ENCODE measurements at places on chromosomes 13 and 19.

- peak; percentile 5 for DNase-seq
Measured at GRCh38 chr19:50590191-50590590, 22.0 kb upstream of the LRRC4B start.

- no peak for DNase-seq
Measured at GRCh38 chr19:18520848-18521691, 800 bp downstream of the ELL start.

GRCh38 chr19:41398050-41398418 is 416 bp downstream of the BCKDHA start:
- no peak for DNase-seq

- no peak for DNase-seq
Measured at GRCh38 chr13:111225810-111226546, 94.5 kb upstream of the TEX29 start.

DNA sequence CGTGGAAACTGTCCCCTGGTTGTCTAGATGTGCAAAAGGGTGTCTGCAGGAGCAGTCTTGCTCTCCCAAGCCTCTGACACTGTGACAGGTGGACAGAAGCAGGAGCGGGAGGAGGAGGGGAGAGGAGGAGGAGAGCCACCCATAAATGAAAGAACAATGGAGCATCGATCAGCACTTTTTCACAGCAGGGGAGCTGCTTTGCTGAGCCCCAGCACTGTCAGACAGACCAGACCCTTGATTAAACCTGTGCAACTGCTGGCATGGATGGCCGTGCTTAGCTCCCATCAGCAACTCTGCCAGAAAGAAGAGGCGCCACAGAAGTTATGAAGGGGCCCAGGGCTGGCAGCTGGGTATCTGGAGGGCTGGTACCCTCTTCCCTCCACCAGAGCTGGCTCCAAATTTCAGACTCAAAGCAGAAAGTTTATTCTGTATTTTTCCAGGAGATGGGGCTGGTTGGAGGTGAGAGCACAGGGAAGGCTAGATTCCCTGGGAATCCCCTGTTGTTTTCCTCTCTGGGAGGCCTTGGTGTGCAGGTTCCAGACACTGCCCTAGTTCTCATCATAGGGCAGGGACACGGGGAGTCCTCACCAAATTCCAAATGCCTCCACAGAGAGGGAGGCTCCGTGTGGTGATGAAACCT is 1192.2 kb downstream of the UQCRFS1 start:
- DNase-seq, result no peak

DNA sequence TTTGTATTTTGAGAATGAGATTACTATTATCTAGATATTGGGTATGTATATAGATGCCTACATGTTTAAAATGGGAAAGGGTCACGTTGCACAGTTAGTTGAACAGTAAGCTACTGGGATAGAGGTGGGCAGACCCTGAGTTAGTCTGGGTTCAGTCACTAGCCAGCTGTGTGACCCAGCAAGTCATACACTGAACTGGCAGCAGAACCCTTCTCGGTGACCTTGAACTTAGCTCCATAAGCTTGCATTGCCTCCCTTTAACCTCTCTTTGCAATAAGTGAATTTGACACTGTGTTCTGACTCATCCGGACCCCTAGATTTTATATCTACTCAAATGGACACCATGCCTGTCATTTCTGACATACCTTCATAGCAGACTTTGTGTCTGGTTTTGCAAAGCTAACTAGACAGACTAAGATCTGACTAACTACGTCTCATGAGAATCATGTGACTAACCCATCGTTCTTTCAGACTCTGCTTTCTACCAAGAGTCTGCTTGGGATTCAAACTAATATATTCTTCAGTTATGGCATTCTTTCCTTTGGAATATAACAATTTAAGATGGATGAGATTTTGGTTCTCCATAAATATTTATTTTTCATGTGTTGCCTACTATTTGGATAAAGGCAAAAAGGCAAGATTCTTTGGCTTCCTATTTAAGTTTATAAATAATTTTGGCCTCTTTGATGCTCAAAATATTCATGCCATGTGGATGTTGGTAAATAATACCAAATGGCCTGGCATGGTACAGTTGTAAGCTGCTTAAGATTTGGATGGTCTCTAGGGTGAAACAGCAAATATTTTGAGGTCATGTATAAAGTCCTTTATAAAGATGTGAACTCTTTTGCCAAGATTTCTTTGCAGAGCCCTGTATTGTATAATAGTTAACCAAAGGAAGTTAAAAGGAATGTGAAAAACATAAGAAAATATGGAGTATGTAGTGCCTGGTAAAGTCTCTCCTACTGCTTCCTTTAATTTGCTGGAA is 159.3 kb downstream of the ITGBL1 start:
- DNase-seq, result no peak

- no peak for DNase-seq
Measured at GRCh38 chr19:21697698-21698097, 69.7 kb downstream of the ZNF100 start.

DNA sequence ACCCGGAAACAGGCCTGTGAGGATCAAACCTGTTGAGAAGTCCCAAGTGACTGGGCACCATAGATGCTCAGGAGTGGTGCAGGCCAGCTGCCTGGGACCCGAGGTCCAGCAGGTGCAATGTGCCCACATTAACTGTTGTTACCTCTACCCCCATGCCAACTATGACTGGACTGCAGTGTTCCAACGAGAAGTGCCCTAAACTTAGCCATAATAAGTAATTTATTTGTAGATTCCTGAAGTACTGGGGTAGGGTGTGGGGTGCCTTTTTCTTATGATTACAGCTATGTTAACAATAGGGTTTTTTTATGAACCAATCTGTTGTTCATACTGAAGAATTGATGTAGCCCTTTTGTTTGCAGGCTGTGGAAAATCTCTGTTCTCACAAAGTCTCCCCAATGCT is 9.2 kb downstream of the CUL4A start:
- DNase-seq, result no peak

GRCh38 chr19:40674291-40674690 is 16.2 kb downstream of the NUMBL start:
- no peak for DNase-seq

GRCh38 chr19:48646001-48646721 is at the start of gene CA11:
TSS of gene CA11 (minus strand) at chr19:48646187. CDS start at chr19:48645632, 555 bp downstream.
- DNase-seq, result peak; percentile 95

GRCh38 chr19:49468746-49469447 is 5.1 kb upstream of the FLT3LG start:
- DNase-seq, result peak; percentile 91

DNA sequence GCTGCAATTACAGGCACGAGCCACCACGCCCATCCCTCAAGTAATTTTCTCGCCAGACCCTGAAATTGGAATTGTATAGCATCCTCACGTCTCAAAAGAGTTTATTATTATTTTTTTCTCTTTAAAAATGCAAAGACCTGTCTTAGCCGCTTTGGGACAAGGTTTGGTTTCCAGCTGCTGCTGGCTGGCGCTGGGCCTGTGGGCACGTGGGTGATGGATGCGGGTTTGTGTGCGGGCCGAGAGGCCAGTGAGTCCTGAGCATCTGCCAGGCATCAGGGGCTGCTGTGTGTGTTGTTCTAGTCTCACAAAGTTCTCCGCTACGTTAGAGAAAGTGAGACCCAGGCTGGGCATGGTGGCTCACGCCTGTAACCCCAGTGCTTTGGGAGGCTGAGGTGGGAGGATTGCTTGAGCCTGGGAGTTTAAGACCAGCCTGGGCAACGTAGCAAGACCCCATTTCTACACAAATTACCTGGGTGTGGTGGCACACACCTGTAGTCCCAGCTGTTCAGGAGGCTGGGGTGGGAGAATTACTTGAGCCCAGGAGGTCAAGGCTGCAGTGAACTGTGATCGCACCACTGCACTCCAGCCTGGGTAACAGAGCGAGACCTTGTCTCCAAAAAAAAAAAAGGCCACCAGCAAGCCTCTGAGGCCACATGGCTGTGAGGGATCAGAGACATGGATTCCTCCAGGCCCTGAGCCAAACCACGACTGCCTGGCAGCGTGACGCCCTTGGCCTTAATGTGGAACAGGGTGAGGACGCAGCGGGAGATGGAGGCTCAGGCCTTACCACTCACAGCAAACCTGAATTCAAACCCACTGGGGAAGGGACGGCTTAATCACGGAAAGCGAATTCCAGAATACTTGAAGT is 4.7 kb upstream of the TMPRSS9 start:
- DNase-seq, result no peak

- DNase-seq, result peak; percentile 84
Measured at GRCh38 chr19:54312436-54313377, at the start of gene LILRA5. TSS of gene LILRA5 (minus strand) at chr19:54313166. CDS start at chr19:54313019, 147 bp downstream.
